ENCODE measurements at places on chromosomes 3 and 15.

DNA sequence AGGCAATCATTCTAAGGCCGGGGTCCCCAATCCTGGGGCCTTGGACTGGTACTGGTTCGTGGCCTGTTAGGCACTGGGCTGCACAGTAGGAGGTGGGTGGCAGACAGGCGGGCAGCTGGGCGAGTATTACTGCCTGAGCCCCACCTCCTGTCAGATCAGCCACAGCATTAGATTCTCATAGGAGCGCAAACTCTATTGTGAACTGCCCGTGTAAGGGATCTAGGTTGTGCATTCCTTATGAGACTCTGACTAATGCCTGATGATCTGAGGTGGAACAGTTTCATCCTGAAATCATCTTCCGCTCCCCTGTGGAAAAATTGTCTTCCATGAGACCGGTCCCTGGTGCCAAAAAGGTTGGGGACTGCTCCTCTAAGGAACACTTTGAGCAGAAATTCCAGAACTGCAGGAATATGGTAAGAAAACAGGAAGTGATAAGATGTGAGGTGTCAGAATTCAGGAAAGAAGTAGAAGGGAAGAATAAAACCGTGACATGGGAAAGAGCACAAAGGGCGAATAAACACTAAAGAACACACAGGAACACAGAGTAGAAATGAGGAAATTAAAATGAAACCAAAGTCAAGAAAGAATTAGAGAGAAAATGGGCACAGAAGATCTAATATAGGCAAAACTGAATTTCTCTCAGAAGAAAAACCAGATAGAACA, 57.6 kb downstream of the PDCD6IP start:
- no peak for DNase-seq

GRCh38 chr15:38992506-38992905, 427.9 kb upstream of the RASGRP1 start:
- DNase-seq, result no peak

DNA sequence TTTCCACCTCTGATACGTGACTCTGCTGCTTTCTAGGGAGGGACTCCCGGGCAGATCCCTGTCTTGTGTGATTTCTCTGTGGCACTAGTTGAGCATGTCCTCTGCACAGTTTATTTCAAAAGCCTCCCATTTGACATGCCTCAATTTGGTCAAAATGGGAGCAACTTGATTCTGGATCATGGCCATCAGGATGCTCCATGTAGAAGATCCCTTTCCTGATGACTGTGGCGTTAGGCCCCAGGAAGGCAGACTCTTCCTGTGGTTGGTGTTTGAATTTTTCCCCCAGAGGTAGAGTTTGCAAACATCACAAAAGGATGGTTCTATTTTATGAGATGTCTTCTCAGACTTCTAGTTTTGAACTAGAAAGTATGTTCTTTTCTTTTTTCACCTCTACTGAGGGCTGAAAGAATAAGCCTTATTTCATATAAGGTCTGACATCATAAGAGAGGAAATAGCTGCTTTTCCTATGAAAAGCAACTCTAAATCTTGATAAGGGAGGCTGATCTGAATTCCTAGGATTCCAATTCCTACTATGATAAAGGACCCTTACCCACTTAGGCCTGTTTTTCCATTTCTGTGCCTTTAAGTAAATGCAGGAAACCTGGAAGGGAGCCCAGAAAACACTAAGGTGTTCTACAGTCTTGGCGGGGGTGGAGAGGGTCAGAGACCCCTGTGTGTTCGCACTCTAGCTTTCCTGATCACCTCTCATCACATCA, 243.8 kb upstream of the CHRM5 start:
- no peak for DNase-seq

DNA sequence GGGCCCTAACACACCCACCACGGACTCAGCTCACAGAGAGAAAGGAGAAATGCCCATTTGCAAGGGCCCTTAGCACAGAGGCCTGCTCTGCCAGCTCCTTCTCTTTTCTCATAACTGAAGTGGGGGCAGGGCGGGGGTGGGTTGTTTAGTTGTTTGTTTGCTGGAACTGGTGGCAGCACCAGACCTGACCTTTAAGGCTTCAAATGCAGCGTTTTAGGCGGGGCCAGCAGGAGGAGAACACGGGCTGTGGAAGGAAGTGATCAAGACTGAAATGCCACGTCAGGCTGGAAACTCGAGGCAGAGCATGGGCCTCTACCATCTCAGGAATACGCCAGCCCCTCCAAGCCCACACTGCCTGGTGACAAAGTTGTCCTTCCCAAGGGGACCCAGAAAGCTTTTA, 9.3 kb downstream of the CACNA2D2 start:
- no peak for DNase-seq

DNA sequence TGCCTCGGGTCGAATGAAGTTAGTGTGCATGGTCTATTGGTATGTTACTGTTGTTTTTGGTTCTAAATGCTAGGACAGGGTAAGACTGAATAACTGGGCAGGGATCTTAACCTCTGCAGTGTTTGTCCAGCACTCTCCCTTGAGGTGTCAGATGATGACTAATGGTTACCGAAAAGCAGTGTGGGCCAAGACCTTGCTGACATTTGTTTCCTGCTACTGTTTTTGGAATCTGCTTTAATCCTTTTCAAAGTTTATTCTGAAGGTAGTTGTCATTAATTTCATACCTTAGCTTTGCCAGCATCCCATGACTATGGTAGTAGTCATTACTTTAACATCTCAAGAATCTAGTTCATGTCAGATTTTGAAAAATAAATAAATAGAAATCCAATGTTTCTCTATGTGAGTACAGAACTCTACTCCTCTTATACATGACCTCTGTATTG, 117.0 kb downstream of the P3H2 start:
- DNase-seq, result no peak

DNA sequence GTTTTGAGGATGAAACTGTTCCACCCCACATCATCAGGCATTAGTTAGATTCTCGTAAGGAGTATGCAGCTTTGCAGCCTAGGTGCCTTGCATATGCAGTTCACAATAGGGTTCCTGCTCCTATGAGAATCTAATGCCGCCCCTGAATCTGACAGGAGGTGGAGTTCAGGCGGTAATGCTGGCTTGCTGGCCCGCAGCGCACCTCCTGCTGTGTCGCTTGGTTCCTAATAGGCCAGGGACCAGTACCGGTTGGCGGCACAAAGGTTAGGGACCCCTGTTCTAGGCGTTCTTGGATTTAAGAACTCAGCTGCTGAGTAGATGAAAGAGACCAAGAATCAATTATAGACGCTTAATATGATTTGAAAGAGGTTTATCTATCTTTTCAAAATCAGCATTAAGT, 595.4 kb downstream of the CADM2 start:
- no peak for DNase-seq

GRCh38 chr3:188559072-188559429, 405.1 kb downstream of the LPP start:
- DNase-seq, result no peak

DNA sequence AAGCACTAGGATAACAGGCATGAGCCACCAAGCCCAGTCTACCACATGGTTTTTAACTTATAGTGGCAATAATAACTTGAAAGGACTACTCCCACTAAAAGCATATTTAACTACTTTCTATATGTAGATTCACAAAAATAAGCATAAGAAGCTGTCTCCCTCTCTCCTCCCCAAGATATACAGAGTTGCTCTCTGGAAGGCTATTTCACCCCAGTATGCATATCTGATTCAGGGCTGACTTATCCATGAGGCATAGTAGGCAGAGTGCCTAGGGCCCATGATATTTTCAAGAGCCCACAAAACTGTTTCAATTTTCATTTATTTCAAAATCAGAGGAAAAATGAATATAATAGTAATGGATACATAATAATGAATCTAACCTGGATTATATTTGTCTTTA, 20.5 kb downstream of the ATP8B4 start:
- DNase-seq, result no peak

GRCh38 chr15:85761635-85762034, 33.1 kb downstream of the KLHL25 start:
- no peak for DNase-seq

DNA sequence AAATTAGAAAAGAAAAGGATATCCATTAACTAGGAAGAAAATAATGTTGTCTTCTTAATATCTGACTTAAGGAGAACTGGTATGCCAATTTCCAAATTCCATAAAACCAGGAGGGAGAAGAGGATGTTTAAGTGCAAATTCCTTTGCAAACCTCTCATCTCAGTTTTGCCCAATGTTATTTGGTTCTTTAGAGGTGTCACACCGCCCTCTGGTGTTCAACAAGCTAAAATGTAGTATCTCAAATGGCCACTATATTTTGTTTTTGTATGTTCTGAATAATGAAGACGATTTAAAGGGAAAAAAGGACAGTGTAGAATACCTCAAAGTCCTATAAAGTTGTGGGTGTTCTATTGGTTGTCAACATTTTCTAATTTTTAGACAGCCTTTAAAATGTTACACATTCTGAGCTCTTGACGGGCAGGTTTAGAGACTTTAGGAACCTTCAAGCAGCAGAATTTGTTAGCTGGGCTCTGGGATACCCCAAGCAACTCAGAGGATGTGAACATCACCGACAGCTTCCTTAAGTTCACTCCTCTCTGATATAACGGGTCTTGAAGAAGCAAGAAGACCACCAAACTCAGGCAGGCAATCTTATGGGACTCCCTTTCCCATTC, 458.3 kb downstream of the MFSD1 start:
- DNase-seq, result peak; percentile 70

GRCh38 chr3:25785826-25786225, 2.6 kb upstream of the NGLY1 start:
- DNase-seq, result no peak

DNA sequence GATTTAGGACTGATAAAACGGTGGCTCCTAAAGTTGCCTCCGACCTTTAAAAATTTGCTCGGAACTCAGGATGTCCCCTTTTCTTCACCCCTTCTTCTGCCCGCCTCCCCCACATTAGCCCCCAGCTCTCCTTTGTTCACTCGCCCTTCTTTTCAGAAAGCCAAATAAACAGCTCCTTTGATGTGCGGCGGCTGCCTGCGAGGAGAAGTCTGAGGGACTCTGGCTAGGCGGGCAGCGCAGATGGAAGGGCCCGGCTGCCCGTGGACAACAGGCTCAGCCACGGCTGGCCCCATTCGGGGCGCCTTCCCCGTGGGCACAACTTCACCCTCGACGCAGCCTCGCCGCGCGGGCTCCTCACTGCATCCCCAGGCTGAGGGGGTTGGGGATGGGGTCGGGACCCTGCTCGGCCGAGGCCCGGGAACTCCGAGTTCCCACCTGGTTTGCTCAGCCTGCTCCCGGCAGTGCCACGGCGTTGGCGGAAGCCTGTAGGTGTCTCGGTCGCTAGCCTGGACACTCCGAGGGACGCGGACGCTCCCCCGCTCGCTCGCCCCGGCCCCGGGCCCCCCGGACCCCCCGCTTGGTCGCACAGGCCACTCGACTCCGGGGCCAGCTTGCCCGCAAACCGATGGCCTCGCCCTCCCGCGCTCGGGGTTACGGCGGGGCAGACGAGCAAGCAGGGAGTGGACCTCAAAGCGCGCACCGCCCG, 897 bp upstream of the TLE3 start:
- no peak for DNase-seq

- DNase-seq, result no peak
Observed at GRCh38 chr15:99482993-99483392, 82.8 kb upstream of the MEF2A start.

- DNase-seq, result no peak
Observed at GRCh38 chr3:15404767-15405166, 22.6 kb downstream of the METTL6 start.

- no peak for DNase-seq
Observed at GRCh38 chr3:170511371-170511770, 74.5 kb downstream of the SLC7A14 start.

DNA sequence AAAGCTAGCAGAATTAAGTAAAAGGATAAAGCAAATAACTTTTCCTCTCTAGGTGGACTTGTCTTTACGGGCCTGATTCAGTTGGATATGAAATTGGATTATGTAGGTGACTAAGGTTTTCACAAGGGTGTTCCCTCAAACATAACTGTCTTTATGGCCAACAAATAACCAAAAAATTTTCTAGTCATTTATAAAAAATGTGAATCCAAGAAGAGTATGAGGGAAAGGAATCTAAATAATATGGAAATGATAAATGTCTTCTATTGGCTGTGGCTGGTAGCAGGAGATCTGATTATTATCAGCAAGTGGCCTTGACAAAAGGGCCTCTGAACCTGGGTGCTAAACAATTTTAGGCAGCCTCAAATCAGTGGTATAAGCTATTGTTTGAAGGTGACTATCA, 594.0 kb upstream of the UBE2E2 start:
- DNase-seq, result no peak

DNA sequence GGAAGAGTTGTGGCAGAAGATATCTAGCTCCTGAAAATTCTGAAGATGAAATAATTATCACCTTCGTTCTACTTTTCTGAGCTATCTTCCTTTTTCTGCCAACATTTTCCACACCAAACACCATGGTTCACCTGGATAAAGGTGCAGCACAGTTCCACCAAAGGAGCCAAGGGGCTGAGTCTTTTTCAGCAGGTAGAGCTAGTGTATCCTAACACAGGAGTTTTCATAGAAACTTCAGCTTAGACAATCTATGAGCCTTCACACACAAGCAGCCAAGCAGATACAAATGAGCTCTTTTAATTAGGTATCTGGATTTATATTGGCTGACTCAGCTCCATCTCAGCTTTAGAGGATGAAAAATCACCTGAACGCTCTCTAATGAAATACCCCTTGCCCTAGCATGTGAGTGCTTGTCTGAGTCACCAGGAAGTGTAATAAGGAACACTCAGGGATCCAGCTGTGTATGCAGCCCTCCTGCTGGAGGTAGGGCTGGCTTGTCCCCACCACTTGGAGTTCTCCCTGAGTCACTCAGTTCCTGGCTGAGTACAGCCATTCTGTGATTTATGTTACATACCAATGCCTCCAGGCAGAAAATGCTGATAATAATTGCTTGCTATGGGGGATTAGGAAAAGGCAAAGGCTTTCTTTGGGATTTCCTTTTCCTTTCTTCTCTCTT, 385.7 kb downstream of the LSAMP start:
- DNase-seq, result no peak

DNA sequence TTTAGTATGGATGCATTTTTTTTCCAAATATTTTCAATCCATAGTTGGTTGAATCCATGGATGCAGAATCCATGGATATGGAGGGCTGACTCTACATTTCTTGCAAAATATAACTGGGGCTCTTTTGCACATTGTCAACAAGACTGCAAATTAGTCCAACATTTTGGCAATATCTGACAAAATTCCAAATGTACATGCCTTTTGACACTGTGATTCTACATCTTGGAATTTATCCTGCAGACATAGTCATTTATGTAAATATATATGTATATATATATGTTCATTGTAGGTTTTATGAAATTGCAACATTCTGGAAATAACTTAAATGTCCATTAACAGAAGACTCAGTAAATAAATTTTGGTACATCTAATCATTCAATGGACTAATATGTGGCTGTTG, 203.0 kb downstream of the THRB start:
- DNase-seq, result no peak

GRCh38 chr15:77480859-77481633, 60.4 kb downstream of the HMG20A start:
- no peak for DNase-seq

GRCh38 chr3:45603226-45603625, 8.7 kb downstream of the LIMD1 start:
- DNase-seq, result no peak

GRCh38 chr3:118938183-118938961, 96.3 kb downstream of the IGSF11 start:
- DNase-seq, result no peak

- peak; percentile 27 for DNase-seq
Observed at GRCh38 chr15:98827217-98827616, 178.9 kb downstream of the IGF1R start.
